ENCODE measurements at places on chromosomes 5 and 9. TPM values are rescaled to one million over a fixed set of nuclear protein-coding genes. Genes with fewer than 3 reads are reported as not detected.

Gene OTP
- total RNA-seq = not detected

Gene PRLR
- total RNA-seq = 1.9 TPM

GRCh38 chr9:23941051-23941450 lies 115.0 kb upstream of the ELAVL2 start:
- DNase-seq = no peak

DNA sequence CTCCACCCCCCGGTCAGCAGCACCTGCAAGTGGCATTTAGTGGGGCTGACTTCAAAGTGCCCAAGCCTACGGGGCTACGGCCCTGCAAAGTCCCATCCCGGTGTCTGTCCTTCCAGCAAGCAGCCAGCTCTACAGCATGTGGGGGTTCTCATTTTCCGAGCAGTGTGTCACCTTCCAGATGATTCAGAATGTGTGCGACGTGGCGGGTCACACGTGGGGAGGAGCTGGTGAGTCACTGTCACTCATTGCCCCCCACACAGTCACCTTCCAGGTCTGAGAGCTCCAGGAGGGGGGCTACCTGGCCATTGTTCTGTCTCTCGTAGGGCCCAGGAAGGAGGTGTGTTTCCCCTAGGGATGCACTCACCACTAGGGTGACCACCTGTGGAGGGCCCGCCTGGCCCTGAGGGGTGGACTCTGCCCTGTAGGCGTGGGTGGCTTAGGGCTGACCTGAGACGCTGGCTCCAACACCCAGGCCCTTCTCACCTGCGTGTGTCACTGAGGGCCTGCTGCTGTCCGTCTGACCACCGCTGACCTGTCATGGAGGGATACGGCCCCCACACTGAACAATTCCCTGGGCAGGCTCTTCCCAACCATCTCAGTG lies 70.2 kb downstream of the SEMA4D start:
- DNase-seq = no peak

DNA sequence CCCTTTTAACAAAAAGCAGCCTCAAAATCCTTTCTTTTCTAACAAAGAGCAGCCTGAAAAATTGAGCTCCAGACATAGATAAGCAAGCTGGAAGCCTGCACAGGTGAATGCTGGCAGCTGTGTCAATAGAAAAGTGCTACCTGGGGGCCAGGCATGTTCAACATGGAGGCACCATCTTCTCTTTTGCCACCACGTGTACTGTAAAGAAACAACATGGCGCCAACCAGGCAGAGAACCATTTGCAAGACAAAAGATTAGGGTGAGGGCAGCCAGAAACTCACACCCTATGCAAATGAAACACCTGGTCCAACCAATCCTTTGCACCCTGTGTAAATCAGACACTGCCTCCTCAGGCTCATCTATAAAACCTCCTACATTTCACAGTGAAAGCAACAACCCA lies 96.0 kb downstream of the ACTL7B start:
- DNase-seq = no peak

DNA sequence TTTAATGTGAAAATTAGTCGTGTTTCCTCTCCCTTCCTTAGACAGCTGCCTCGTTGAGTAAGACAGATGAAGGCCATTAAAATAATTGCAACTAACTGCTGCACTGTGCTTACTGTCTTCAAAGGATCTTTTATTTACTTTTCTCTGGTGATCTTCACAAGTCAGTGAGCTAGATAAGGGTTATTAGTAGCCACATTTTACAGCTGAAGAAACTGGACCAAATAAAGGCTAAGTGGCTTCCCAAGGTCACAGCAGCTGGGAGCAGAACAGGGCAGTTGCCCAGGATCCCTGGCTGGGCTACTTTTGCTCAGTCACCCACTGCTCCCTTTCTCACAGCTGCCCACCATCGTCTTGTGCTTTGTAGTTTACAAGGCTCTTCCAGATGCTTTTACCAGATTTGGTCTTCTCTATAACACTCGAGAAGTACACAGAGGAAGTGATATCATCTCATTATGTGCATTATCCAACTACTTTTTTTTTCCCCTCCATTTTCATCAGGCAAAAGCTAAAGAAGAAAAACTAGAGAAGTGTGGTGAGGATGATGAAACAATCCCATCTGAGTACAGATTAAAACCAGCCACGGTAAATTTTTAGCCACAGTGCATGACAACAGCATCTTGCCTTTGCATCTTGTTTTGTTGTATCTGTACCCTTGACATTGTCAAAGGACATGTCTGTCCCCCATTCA lies 61.8 kb downstream of the ERAP1 start:
- no peak for DNase-seq

All from sciatic nerve (tissue), 2 donors.